WTC11 (cell line): ENCODE measurements at places on chromosomes 3 and 15. TPM values are rescaled to one million over a fixed set of nuclear protein-coding genes. Genes with fewer than 3 reads are reported as not detected.
A peak's percentile ranks its signal among the peaks of the same experiment; 100 is the strongest.

GRCh38 chr15:43877371-43877770 lies 50.6 kb downstream of the WDR76 start:
- H3K27ac ChIP-seq, result no peak overlapping the region
- H3K36me3 ChIP-seq, result peaks cover 13% of the 10 kb centered on the region
- no peak overlapping the region for H3K4me3 ChIP-seq
- H3K4me1 ChIP-seq, result peaks cover 16% of the 10 kb centered on the region

DNA sequence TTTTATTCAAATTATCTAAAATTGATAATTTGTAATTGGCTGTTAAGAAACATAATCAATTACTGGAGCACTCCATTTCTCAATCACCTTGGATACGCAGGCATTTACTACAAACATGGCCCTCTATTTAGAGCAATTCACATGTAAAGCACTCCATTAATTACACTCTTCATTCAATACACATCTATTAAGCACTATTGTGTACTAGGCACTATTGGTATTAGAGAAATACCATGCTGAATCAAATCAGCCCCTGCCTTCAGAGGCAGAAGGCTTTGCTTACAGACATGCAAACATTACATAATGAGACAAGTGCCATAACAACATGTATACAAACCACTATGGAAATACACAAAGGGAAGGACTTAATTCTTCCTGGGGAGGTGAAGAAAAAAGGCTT lies 69.1 kb downstream of the PEAK1 start:
- H3K27me3 ChIP-seq, result no peaks in the 10 kb centered on the region

- H3K27me3 ChIP-seq, result no peaks in the 10 kb centered on the region
- no peak for DNase-seq
- H3K4me1 ChIP-seq, result no peaks in the 10 kb centered on the region
Observed at GRCh38 chr15:61880084-61880483, 180.2 kb downstream of the VPS13C start.

- no peak for DNase-seq
- H3K36me3 ChIP-seq, result no peaks in the 10 kb centered on the region
- no peaks in the 10 kb centered on the region for H3K27me3 ChIP-seq
Observed at GRCh38 chr3:27675287-27675686, 46.8 kb downstream of the EOMES start.

DNA sequence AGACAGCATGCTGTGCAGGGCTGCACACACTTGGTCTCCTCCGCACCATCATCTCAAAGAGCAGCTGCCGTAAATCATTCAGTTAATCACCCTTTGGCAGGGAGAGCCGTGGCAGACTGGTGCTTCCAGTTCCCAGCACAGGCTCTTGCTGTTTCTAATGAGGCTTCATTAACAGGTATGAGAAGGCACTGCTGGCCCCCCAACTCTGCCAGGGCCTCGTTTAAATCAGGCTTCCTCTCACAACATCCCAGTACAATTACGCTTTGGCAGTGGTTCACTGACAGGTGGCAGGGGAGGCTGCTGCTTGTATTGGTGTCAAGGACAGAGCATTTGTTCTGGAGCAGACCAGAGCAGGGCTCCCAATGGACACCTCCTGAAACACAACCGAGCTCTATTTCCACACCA lies 77.1 kb downstream of the BFSP2 start:
- H3K27ac ChIP-seq, result no peak overlapping the region
- H3K27me3 ChIP-seq, result peaks cover 4% of the 10 kb centered on the region
- no peaks in the 10 kb centered on the region for H3K36me3 ChIP-seq
- DNase-seq, result no peak
- H3K4me1 ChIP-seq, result peaks cover 45% of the 10 kb centered on the region

DNA sequence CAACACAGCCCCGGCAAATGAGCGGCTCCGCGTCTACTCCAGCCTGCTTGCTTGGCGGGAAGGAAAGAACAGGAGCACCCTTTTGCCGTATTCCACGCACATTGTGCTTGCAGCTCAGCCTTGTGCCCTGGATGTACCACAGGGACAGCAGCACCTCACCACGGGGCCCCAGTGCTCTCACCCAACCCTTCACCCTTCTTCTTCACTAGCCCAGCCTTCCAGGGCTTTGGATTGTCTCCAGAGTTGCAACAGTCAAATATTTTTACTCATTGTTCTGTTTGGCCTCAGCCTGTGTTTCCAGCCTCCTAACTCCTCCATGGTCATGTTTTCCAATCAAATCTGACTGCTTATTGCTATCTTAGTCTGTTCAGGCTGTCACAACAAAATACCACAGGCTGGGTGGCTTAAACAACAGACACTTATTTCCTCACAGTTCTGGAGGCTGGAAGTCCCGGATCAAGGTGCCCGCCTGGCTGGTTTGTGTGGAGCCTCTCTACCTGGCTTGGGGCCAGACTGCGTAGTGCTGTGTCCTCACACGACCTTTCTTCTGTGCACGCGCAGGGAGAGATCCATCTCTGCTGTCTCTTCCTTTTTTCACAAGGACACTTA lies 79.2 kb upstream of the ABHD17C start:
- peaks cover 12% of the 10 kb centered on the region for H3K4me1 ChIP-seq
- no peaks in the 10 kb centered on the region for H3K36me3 ChIP-seq
- no peak overlapping the region for H3K27ac ChIP-seq
- no peak overlapping the region for H3K4me3 ChIP-seq
- no peaks in the 10 kb centered on the region; the same call in 1 of the 2 replicates for H3K27me3 ChIP-seq

DNA sequence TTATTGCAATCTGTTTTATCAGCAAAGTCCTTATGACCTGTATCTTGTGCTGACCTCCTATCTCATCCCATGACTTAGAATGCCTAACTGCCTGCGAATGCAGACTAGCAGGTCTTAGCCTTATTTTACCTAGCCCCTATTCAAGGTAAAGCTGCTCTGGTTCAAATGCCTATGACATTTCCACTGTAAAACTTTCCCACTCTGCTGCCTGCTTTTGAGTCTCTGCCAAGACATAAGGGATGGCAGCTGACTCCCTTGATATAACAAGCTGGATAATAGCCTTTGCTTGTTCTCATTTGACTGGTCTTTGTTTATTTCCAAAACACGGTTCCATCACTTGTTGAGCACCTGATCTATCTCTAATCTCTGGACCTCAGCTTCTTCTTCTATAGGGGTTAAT lies 131.9 kb upstream of the STRIT1 start:
- peaks cover 40% of the 10 kb centered on the region for H3K4me1 ChIP-seq
- no peaks in the 10 kb centered on the region; the same call in 1 of the 2 replicates for H3K27me3 ChIP-seq
- H3K27ac ChIP-seq, result no peak overlapping the region
- peaks cover 29% of the 10 kb centered on the region for H3K36me3 ChIP-seq
- no peak for DNase-seq

DNA sequence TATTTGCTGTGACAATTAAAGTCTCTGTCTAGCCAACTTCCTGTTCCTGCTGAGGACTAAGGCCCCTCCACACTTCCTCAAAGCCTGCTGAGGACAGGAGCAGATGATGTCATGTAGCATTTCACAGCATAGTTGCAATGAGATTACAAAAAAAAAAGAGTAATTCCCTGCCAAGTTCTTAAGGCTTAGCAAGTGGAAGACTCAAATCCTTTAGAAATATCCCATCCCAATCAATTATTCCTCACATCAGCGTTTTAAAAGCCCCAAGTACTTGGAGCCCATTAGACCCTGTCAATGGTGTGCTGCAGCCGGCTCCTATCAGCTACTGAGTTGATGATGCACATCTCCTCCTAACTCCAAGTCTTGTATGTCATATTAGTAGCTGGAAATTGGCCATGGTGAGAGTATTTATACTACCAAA lies 51.7 kb downstream of the TRANK1 start:
- DNase-seq, result no peak
- H3K27me3 ChIP-seq, result no peaks in the 10 kb centered on the region
- peaks cover 29% of the 10 kb centered on the region for H3K4me1 ChIP-seq
- no peak overlapping the region for H3K4me3 ChIP-seq
- H3K36me3 ChIP-seq, result peaks cover 5% of the 10 kb centered on the region; the same call in 1 of the 2 replicates
- H3K27ac ChIP-seq, result 0 out of 2 replicates have a peak overlapping the region, but pooled peaks have one; percentile 53

DNA sequence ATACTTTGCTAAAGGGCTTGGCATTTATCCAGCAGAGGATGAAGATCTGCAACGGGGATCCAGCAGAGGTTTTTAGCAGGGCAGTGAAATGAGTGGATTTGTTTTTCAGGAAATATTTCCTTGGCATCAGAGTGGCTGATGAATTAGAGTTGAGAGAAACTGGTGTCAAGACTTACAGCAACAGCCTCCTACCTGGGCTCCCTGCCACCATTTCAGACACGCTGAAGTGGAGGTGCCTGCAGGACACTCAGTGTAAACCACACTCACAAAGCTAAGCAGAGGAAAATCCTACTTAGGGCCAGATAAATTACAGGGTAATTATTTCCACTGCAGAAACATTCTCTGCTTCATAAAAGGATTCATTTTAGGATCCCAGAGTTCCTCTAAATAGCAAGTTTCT lies 519.7 kb downstream of the FGF12 start:
- no peak overlapping the region for H3K4me3 ChIP-seq
- H3K27me3 ChIP-seq, result no peaks in the 10 kb centered on the region
- no peak overlapping the region for H3K27ac ChIP-seq
- H3K36me3 ChIP-seq, result no peaks in the 10 kb centered on the region
- DNase-seq, result no peak
- H3K4me1 ChIP-seq, result peaks cover 10% of the 10 kb centered on the region

GRCh38 chr15:56894601-56895000 lies 23.8 kb upstream of the TCF12 start:
- peaks cover 57% of the 10 kb centered on the region for H3K27me3 ChIP-seq
- no peaks in the 10 kb centered on the region for H3K36me3 ChIP-seq
- no peak overlapping the region for H3K27ac ChIP-seq
- peaks cover 5% of the 10 kb centered on the region; the same call in 1 of the 2 replicates for H3K4me1 ChIP-seq
- no peak for DNase-seq
- no peak overlapping the region for H3K4me3 ChIP-seq

DNA sequence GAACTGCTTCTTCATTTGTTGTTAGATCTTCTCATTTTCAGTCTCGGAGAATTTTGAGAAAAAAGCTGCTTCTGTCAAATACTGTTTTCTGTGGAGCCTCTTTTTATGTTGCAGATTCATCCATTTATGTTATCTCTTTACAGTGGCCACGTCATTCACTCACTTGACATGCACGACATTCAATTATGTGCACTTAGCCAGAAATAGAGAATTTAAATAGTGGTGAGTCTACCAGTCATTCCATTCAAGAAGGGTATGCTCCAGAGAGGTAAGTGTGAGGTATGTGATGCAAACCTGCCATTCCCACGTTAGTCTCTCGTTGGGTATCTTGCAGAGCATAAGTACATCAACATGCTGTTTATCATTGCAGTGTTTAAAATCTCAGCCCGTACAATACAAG lies 9.8 kb downstream of the ARPP19 start:
- no peak overlapping the region for H3K4me3 ChIP-seq
- no peak for DNase-seq
- H3K27me3 ChIP-seq, result no peaks in the 10 kb centered on the region
- peaks cover 36% of the 10 kb centered on the region for H3K4me1 ChIP-seq
- peaks cover 26% of the 10 kb centered on the region for H3K36me3 ChIP-seq

DNA sequence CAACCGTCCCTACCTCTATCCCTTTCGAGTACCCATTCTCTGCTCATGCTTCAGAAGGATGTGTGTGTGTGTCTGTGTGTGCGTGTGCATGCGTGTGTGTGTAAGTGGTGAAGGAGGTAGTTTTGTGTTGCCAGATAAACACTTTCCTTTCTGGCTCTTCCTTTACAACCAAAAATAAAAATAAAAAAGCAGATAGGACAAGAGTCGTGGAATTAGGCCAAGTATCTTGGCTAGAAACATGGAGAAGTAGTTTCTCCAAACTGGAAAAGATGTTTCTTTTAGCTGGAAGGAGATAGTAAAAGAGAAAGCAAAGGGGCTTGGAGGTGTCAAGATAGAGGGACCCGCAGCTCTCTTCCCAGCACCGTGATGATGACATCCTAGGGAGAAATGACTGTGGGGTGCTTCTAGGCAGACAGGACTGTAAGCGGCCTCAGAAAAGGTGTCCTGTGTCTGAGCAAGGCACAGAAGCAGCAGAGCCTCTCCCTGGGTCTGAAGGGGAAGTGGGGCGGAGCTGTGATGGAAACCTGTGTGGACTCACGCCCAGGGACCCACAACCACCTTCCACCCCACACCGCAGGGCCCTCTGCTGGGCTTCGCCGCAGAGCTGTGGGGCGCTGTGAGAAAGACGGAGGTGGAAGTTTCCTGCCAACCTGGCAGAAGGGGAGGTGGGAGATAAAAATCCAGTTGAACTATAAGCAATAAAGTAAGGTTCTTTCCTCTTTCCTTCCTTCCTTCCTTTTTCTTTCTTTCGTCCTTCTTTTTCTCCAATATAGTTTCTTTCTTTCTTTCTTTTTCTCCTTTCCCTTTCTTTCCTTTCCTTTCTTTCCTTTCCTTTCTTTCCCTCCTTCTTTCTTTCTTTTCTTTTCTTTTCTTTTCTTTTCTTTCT lies 35.3 kb downstream of the MUC20 start:
- no peaks in the 10 kb centered on the region for H3K36me3 ChIP-seq
- no peak overlapping the region for H3K27ac ChIP-seq

GRCh38 chr15:45399381-45400212 lies 21.3 kb upstream of the GATM start:
- H3K27ac ChIP-seq, result no peak overlapping the region
- no peaks in the 10 kb centered on the region for H3K36me3 ChIP-seq
- peaks cover 18% of the 10 kb centered on the region for H3K4me1 ChIP-seq
- DNase-seq, result no peak
- H3K27me3 ChIP-seq, result peaks cover 35% of the 10 kb centered on the region

DNA sequence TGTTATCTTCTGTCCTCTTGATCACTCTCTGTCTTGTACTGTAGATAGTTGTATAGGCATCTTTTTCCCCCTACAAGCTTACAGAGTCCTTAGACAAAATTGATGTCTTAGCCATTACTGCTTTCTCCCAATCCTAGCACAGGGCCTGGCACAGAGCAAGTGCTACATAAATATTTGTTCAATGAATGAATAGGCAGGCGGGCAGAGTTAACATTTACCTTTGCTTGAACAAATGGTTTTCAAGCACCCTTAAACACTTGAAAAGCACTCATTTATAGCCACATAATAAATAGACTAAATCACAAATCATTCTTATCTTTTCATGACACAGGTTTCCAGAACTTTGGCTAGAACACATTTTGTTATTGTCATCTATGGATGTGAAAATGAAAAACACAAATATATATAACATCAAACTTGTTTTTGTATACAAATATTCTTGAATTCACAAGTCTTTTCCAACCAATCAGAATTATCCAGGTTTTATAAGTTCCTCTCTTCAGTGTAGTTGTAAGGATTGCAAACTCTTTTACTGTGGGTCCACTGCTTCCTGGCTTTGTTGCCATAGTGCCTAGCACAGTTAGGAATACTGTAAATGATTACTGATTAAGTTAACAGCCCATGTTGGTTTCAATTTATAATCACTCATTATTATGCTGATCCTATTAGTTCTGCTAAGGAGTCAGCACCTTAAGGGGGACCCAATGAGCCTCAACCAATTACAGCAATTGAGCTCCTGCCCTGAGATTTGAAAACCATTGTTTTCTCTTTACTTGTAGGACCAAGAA lies 61.9 kb downstream of the ISL2 start:
- no peak overlapping the region for H3K27ac ChIP-seq
- no peak for DNase-seq
- peaks cover 21% of the 10 kb centered on the region for H3K4me1 ChIP-seq
- no peaks in the 10 kb centered on the region for H3K27me3 ChIP-seq

GRCh38 chr3:45078910-45079522 lies 52.9 kb downstream of the CLEC3B start:
- no peaks in the 10 kb centered on the region for H3K27me3 ChIP-seq
- H3K4me3 ChIP-seq, result no peak overlapping the region
- no peak for DNase-seq
- H3K36me3 ChIP-seq, result no peaks in the 10 kb centered on the region
- H3K27ac ChIP-seq, result no peak overlapping the region; the same call in 1 of the 2 replicates

GRCh38 chr3:195522254-195523023 lies 20.7 kb downstream of the PPP1R2 start:
- no peaks in the 10 kb centered on the region for H3K4me1 ChIP-seq
- no peak for DNase-seq
- no peaks in the 10 kb centered on the region for H3K27me3 ChIP-seq
- no peak overlapping the region for H3K27ac ChIP-seq

Gene CCR3
- not detected in 3 replicates for total RNA-seq

Gene ESYT3
- 4.4 to 6.4 TPM (median 5.7 TPM) in 3 replicates for total RNA-seq

Gene IMPG2
- total RNA-seq, result 0.02 to 0.09 TPM (median 0.04 TPM) in 3 replicates

Gene LZTFL1
- 9.1 to 9.6 TPM (median 9.6 TPM) in 3 replicates for total RNA-seq

Gene CYP8B1
- total RNA-seq, result 0.13 to 0.18 TPM (median 0.16 TPM) in 3 replicates

Gene SYNPR
- 0.78 to 1.4 TPM (median 0.85 TPM) in 3 replicates for total RNA-seq

Gene PPP1R14D
- total RNA-seq, result 0.25 TPM in 1 of 3 replicates, not detected in the others

Gene FBXW12
- total RNA-seq, result 1.9 to 2.5 TPM (median 2.0 TPM) in 3 replicates
